SK-N-SH (cell line): ENCODE measurements at places on chromosomes 2 and 18.
A peak's percentile ranks its signal among the peaks of the same experiment; 100 is the strongest.

- H3K27me3 ChIP-seq = no peaks in the 10 kb centered on the region
- H3K36me3 ChIP-seq = no peaks in the 10 kb centered on the region
- no peak overlapping the region for H3K4me3 ChIP-seq
Measured at GRCh38 chr18:78641689-78642231, 337.9 kb upstream of the SALL3 start.

DNA sequence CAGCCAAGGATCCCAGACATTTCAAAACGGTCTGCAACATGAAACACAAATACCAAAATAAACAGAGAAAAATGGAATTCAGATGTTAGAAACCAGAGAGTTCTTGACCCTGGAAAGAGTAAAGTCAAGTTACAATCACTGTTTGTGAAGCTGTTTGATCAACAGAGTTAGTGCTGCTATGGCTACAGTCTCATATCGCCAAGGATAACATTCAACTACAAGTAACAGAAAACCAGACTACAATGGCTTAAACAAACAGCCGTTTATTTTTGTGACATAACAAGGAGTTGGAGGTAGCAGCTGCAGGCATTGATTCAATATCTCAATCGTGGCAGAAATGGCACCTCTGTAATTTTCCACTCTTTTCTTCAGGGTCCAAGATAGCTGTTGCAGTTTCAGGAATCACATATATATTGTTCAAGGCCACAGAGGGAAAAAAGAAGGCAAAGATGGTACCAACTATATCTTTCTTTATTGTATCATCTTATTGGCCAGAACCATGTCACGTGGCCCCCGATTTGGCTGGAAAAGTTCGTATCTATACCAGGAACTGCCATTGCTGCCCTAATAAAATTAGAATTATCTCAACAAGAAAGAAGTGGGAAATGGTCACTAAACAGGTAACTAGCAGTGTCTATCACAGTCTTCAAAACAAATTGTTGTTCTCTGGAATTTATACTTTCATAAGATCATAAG is 17.7 kb upstream of the HNRNPLL start:
- H3K4me1 ChIP-seq = no peaks in the 10 kb centered on the region
- H3K4me3 ChIP-seq = no peak overlapping the region
- DNase-seq = no peak
- no peaks in the 10 kb centered on the region for H3K36me3 ChIP-seq
- peak overlapping the region; percentile 26; the same call in 1 of the 2 replicates for H3K27ac ChIP-seq

DNA sequence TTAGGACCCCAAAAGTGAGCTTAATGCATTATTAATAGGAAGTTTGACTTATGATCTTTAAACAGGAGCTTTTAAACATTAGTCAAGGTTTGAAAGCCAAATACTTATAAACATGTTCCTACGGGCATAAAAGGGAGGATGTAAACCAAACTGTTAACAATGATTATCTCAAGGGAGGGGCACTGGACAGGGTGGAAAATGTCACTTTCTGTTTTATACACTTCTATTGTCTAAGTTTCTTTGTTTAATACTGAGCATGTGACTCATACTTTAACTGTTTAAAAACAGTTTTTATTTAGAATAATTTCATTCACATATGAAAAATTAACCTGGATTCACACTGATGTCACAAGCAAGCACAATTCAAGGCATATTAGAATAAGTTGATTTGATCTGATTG is 18.3 kb upstream of the ITGA6 start:
- no peaks in the 10 kb centered on the region for H3K36me3 ChIP-seq
- H3K27me3 ChIP-seq = no peaks in the 10 kb centered on the region
- no peak overlapping the region for H3K4me3 ChIP-seq
- DNase-seq = no peak

GRCh38 chr2:241739651-241740050 is 5.2 kb downstream of the D2HGDH start:
- H3K27ac ChIP-seq = no peak overlapping the region
- no peak for DNase-seq
- no peaks in the 10 kb centered on the region for H3K27me3 ChIP-seq
- peaks cover 16% of the 10 kb centered on the region; the same call in 1 of the 2 replicates for H3K36me3 ChIP-seq
- H3K4me3 ChIP-seq = no peak overlapping the region
- no peaks in the 10 kb centered on the region for H3K4me1 ChIP-seq

GRCh38 chr2:42124011-42124785 is 45.0 kb upstream of the EML4 start:
- peak overlapping the region; percentile 81 for H3K27ac ChIP-seq
- H3K4me3 ChIP-seq = no peak overlapping the region
- H3K4me1 ChIP-seq = peaks cover 39% of the 10 kb centered on the region; the same call in 1 of the 2 replicates
- no peaks in the 10 kb centered on the region for H3K27me3 ChIP-seq

GRCh38 chr2:94993176-94994062 is 32.1 kb upstream of the MAL start:
- H3K27ac ChIP-seq = no peak overlapping the region
- H3K27me3 ChIP-seq = peaks cover 89% of the 10 kb centered on the region
- no peak overlapping the region for H3K4me3 ChIP-seq
- no peaks in the 10 kb centered on the region for H3K36me3 ChIP-seq

GRCh38 chr2:60406192-60406591 is 147.3 kb downstream of the BCL11A start:
- H3K4me1 ChIP-seq = no peaks in the 10 kb centered on the region; the same call in 1 of the 2 replicates
- no peak for DNase-seq
- H3K27ac ChIP-seq = no peak overlapping the region
- peaks cover 17% of the 10 kb centered on the region; the same call in 1 of the 2 replicates for H3K27me3 ChIP-seq
- no peak overlapping the region for H3K4me3 ChIP-seq

- no peaks in the 10 kb centered on the region for H3K27me3 ChIP-seq
- peaks cover 15% of the 10 kb centered on the region for H3K4me1 ChIP-seq
- peak overlapping the region; percentile 56 for H3K4me3 ChIP-seq
- DNase-seq = no peak
Measured at GRCh38 chr2:105329197-105329554, 359 bp downstream of the TGFBRAP1 start.

GRCh38 chr2:33034784-33035183 is 88.0 kb downstream of the LTBP1 start:
- no peak overlapping the region for H3K27ac ChIP-seq
- H3K4me3 ChIP-seq = no peak overlapping the region
- H3K27me3 ChIP-seq = no peaks in the 10 kb centered on the region
- H3K4me1 ChIP-seq = peaks cover 4% of the 10 kb centered on the region
- DNase-seq = no peak

DNA sequence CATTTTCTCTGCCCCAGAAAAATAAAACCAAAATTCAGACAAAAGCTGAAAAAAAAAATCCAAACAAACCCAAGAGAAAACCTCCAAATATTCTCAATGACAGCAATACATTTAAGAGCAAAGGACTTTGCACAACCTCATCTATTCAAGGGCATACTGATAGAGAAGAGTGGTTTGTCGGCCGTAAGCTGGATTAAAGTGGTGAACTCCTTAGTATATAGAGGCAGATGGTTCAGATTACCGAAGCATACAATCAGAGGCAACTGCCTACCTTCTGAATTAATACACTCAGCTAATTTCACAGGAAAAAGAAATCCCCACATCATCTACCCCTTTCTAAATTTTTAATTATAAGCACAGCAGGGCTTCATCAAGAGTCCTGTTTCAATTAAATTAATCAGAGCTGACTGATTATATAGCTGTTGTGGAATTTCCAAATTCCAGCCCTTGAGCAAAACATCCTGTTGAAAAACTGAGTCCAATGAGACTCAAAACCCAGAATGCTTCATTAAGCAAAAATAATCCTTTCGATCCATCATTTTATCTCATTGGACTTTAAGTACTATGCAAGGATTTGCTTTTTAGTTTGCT is at the start of gene CPLX4:
CPLX4 (minus strand) TSS at position 190 of the 591 bp plus-strand sequence; CDS start at position 3, 187 bp downstream.
- DNase-seq = no peak
- H3K4me1 ChIP-seq = no peaks in the 10 kb centered on the region
- H3K4me3 ChIP-seq = no peak within 1 kb of the TSS

DNA sequence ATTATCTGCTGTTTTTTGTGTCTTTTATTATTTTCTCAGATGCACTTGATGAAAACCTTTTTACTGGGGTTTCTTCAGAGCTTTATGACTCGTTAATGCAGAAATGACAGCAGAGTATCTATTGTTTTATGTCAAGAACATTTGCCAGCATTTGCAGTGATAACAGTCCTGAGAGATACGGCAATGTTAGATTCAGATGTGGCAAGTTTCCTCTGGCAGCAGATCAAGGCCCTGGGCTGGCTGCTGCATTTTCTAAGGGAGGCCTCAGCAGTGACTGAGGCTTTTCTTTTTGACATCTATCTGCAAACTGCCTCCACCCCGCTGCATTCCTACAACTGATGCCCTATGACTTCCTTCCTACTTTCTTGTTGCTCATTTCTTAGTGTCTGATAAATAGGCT is 40.2 kb downstream of the EFEMP1 start:
- DNase-seq = no peak
- peak overlapping the region; percentile 98 for H3K27ac ChIP-seq
- no peak overlapping the region for H3K4me3 ChIP-seq
- peaks cover 16% of the 10 kb centered on the region; the same call in 1 of the 2 replicates for H3K36me3 ChIP-seq
- H3K27me3 ChIP-seq = no peaks in the 10 kb centered on the region

- H3K27ac ChIP-seq = no peak overlapping the region
- H3K4me3 ChIP-seq = no peak overlapping the region
- H3K4me1 ChIP-seq = no peaks in the 10 kb centered on the region
- no peaks in the 10 kb centered on the region for H3K27me3 ChIP-seq
Measured at GRCh38 chr2:112520234-112520783, 22.0 kb upstream of the POLR1B start.
